Thyroid gland (tissue), 4 donors: ENCODE measurements at places on chromosomes 16 and 17. TPM values are rescaled to one million over a fixed set of nuclear protein-coding genes. Genes with fewer than 3 reads are reported as not detected.
A peak's percentile ranks its signal among the peaks of the same experiment; 100 is the strongest.

DNA sequence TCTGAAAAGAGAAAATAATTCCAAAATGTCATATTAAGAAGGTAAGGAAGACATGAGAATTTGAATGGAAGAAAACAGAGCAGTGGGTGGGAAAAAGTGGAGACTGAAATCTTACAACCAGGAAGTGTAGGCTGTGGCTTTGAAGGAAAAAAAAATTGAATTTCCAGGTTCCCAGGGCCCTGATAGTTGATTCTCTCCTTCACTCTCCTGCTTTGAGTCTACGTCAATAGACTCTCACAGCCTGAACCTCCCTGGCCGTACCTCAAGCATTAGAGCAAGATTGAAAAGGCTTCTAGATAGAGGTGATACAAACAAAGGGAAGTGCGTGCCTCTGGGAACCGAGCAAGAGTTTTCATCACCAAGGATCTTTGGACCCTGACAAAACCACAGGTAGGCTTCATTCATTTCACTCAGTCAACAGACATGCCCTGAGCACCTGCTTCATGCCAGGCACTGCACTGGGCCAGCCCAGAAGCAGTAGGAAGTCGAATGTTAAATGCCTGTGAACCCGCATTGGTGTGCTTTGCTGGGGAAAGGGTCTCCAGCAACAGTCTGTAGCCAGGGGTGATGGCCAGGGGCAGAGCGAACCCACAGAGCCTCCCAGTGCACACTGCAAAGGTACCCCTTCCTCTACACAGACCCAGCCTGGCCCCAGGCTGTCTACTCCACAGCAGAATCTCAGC lies 163.9 kb downstream of the SLC39A11 start:
- DNase-seq, result no peak

DNA sequence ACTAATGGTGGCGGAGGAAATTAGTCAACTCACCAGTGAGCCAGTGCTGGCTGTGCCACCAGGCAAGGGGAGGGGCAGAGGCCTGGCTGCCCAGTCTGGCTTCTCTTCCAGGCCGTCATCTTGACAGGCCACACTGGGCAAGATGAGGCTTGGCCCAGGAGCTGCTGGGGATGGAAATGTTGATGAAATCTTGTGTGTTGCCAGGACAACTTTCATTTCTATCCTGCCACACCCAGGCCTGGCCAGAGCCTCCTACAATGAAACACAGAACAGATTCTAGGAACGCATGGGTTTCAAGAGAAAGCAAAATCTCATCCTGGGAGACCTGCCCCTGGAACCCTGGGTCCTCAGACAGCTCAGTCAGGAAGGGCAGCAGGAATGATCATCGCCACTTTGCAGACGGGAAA lies 9.3 kb downstream of the HEXIM2 start:
- peak; percentile 56 for DNase-seq

- peak; percentile 27 for DNase-seq
Measured at GRCh38 chr17:77470800-77471733, 330.3 kb downstream of the SEC14L1 start.

Gene C17orf78
- total RNA-seq, result not detected

- no peak for DNase-seq
Measured at GRCh38 chr16:3789375-3790099, 72.2 kb upstream of the TRAP1 start.

DNA sequence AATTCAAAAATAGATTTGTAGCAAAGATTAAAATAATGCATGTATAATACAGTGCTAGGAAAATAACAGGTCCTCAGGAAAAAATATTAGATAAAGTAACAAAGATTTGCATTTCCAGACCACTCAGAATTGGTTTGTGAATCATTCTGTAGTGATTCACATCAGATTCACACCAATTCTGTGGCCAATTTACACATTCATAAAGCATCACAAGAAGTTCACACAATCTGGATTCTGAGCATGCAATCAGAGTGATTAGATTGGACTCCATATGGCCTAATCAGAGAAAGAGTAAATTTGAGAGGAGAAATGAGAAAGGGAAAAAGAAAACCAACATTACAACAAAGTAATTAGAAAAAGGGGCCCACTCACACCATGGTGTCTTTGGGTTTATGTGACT lies 36.0 kb upstream of the SLC47A1 start:
- no peak for DNase-seq

Gene CHST5
- total RNA-seq, result not detected

Gene PIRT
- total RNA-seq, result not detected
